NCI-H2107 (cell line): ENCODE measurements at places on chromosomes 2 and 18.

DNA sequence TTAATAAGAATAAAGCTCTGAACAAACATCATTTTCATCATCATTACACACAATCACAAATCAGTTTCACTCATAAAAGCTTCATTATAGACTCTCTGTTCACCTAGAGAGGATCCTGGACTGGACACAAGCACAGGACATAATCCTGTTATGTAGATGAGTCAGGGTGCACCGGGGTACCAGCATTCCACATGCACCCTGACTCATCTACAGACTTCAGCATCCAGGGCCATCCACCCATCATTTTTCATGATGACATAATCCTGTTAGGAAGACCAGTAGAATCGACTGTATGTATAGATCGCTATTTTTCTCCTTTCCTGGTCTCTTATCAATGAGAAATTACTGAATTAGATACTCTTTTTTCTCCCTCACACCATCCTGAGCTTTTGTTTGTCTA, 73.7 kb upstream of the PIK3C3 start:
- DNase-seq: no peak

GRCh38 chr2:239253264-239253663, 147.6 kb downstream of the HDAC4 start:
- DNase-seq: no peak

GRCh38 chr18:13451661-13452387, 233.3 kb downstream of the LDLRAD4 start:
- DNase-seq: no peak

DNA sequence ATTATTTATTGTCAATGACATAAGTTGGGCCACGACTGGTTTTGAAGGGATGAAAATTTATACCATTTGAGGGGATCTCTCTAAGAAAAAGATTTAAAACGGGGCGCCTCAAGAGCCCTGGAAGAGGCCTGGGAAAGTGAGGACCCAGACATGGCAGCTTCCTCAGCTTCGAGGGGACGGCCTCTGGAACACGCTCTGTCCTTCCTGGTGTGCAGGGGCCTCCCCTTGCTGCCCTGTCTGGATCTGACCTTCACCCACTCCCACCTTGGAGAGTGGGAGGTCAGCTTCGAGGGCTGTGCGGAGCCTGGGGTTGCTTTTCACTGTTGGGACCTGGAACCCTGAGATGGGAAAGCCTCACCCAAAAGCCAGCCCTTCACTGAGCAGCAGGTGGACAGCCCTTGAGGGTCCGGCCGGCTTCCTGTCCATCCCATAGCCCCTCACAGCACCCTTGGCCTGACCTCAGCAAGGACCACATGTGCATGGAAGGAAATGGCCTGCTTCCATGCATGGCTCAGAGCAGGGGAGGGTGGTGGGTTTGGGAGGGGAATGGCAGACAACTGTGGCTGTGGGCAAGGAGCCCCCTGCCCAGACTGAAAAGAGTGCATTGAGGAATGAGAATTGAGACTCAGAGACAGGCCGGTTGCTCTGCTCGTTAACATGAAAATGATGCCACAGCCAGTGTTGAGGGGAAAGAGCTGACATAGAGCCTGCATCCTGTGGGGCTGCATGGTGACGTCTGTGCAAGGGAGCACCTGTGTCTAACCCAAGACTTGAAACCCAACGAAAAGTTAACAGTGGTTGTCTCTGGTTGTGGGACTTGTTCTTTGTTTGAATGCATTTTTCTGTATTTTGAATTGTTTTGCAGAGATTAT, 16.3 kb downstream of the FBLN7 start:
- DNase-seq: no peak

- DNase-seq: no peak
These were observed 333.6 kb upstream of the UBE2E3 start for GRCh38 chr2:180646756-180647155.

GRCh38 chr2:162058973-162059668, 14.9 kb downstream of the DPP4 start:
- DNase-seq: no peak

- DNase-seq: no peak
These were observed 32.3 kb downstream of the PTPN2 start for GRCh38 chr18:12851716-12852115.

- no peak for DNase-seq
These were observed 271.8 kb downstream of the PID1 start for GRCh38 chr2:228999326-228999725.

DNA sequence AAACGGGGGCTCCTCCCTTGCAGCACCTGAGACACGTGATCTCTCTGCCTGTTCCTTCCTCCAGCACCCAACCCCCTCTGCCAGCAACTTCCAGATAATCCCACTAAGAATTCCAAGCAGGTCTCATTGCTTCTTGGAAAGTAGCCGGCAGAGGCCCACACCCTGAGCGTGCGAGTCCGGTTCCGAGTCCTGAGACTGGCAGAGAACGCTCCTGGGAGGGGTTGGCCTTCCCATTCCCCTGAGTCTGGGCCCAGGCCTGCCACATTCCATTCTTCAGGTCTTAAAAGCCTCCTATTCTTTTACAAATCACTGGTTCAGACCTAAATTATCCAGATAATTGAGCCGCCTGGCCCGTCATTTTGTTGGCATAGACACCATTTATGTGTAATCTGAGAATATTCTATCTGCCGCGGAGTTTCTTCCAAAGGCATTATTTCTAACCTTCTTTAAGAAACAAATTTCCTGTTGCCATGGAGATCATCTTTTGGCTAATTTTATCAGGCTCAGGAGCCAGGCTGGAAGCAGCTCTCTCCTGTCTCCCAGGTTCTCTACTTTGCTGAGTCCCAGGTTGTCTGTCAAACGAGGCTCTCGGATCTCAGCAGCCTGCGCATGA, 165.4 kb downstream of the MYCN start:
- DNase-seq: no peak

GRCh38 chr2:71667256-71668182, 214.2 kb downstream of the DYSF start:
- no peak for DNase-seq

GRCh38 chr2:48380989-48381625, 148.8 kb upstream of the STON1 start:
- DNase-seq: no peak

- DNase-seq: no peak
These were observed 244.4 kb upstream of the VRK2 start for GRCh38 chr2:57802243-57802642.

DNA sequence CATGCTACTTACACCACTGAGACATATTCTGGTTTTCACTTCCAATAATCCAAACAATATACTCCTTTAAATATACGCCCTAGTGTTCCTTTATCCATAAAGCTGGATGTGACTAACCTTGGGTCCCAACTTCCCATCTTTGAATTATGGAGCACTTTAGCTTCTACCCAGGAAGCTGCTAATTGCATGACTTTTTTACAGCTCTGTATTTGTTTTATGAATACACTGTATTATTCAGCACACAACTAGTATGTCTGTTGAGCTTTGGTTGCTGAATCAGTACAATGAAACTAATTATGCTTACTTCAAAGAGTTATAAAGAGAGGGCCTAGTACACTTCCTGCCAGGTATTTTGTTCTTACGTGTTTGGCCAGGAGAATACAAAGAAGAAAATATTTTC, 118.5 kb downstream of the BAZ2B start:
- DNase-seq: no peak
